Stimulated activated CD4-positive, alpha-beta T cell treated with anti-CD3 and anti-CD28 coated beads, Interleukin-2, amount 100 ng/mL, for 24 hours (primary cell): ENCODE measurements at places on chromosomes 12 and 14.
A peak's percentile ranks its signal among the peaks of the same experiment; 100 is the strongest.

- DNase-seq: no peak
Observed at GRCh38 chr14:72000907-72001306, 68.7 kb downstream of the RGS6 start.

- DNase-seq: no peak
Observed at GRCh38 chr12:8680533-8680932, 17.3 kb upstream of the RIMKLB start.

DNA sequence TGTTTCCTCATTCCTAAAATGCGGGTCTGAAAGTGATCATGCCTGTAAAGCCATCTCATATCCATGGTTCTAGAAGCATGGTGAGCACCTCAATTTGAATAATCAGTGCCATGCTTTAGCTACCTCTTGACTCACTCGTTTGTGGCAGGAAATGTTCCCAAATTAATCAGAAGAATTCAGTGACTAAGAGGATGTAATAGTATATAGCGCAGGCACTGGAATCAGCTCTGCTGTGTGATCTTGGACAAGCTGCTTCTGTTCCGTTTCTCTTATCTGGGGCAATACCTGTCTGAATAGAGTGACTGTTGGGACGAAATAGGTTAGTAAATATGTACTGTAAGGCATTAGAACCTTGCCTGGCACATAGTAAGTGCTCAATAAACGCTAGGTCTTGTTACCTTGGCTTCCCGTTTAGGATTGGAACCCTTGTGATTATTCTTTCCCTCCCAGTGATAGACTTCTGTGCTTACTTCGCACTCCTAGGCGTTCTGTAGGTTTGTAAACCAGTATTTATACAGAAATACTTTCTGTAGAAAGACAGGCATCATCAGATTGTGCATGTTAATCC, 820 bp upstream of the SMAGP start:
- DNase-seq: no peak

DNA sequence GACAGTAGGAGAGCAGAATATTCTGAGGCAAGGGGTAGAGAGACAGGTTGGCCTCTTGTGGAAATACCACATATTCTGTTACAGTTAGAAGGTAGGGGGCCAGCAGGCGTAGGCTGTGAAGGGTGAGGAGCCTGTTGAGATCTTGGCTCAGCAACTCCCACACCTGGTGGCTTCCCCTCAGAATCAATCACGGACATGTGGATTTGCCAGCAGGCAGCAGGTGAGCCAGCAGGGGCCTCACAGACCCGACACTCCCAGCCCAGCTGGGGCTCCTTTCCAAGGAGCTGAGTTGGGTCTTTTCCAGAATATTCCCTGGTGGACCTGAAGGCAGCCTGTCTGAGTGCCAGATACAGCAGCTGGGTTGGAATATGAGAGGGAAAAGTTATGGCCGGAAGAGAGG, 150.0 kb upstream of the CRY1 start:
- DNase-seq: no peak

DNA sequence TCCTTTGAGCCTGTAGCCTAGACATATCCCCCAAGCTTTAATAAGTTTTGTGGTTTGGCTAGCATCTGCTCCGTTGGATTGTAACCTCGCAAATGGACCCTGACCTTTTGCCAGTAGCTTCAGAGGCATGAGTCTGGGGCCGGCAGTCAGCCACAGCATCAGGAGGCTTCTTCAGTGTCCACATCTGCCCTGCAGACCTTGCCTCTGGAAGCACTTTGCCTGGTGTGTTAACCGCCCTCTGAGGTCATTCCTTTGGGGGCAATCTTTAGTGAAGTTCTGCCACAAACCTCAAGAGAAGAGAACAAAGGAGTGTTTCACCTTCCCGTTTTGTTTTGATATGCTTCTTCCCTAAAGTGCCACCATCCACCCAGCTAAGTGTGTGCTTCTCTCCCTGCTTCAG, 71.4 kb downstream of the GNS start:
- no peak for DNase-seq

DNA sequence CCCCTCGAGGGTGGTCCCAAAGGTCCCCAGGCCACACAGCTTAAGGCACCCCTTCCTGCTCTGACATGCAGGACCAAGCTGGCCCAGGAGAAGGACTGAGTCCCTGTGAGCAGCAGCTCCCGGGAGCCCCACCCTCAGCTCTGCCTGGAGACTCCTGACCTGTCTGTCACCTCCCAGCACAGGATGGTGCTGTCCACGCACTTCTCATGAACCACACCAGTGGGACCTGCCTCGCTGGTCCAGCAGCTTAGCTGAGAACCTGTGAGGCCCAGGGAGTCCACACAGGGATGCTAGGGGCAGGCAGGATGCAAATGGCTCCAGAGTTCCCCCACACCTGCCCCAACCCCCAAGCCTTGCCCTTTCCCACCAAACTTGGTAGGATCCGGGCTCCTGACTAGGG, 27.7 kb downstream of the CCDC85C start:
- no peak for DNase-seq

DNA sequence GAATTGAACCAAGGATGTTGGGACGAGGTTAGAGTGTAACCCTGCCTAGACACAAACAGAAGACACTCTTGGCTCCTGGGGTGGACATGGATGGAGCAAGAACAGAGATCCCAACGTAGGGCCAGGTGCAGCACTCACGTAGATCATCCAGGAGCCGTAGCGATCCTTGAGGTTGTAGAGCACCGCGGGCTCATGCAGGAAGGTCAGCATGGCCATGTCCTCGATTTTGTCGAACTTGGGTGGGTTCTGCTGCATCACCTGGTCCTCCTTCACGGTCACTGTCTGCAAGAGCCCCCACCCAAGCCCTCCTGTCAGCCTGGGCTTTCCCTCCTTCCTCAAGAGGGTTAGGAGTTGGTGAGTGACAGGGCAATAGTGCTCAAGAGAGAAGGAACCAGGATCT, 2.5 kb downstream of the MYH7 start:
- no peak for DNase-seq

- DNase-seq: peak; percentile 62
Observed at GRCh38 chr12:51980051-51980808, 26.5 kb upstream of the TAMALIN start.
